ENCODE measurements at places on chromosomes 5 and 9.

DNA sequence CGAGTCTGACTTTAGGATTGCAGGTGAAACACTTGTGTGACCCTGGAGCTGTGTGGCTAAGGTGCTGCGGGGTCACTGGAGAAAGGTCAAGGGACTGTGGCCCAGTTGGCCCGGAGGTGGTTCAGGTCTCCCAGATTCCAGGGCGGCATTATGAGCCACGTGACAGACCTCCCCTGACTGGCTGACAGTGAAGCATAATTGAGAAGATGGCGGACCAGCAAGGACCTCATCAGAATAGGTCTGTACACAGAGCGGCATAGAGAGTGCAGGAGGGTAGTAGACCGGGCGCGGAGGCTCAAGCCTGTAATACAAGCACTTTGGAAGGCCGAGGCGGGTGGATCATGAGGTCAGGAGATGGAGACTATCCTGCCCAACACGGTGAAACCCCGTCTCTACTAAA is 815 bp upstream of the ODF2 start:
- DNase-seq = no peak

DNA sequence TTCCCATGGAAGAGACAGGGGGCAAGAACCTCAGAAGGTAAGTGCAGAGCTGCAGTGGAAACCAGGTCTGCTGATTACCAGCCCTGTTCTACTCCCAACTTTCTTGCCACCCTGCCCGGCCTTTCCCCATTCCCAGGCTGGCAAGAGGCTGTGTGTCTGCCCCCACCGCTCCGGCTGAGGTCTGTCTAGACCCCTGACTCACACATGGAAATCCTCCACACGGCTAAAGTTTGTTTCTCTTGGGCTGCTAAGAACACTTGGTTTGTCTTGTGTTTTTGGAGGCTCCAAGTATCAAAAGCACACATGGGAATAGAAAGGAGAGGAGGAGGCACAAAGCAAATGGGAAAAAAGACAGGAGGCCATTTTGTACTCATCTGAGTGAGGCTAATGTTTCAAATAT is 168.3 kb downstream of the GABBR2 start:
- no peak for DNase-seq

- no peak for DNase-seq
Observed at GRCh38 chr5:169701910-169702451, 64.9 kb downstream of the DOCK2 start.

GRCh38 chr9:112771359-112772214 is 21.0 kb downstream of the SNX30 start:
- peak; percentile 41 for DNase-seq

DNA sequence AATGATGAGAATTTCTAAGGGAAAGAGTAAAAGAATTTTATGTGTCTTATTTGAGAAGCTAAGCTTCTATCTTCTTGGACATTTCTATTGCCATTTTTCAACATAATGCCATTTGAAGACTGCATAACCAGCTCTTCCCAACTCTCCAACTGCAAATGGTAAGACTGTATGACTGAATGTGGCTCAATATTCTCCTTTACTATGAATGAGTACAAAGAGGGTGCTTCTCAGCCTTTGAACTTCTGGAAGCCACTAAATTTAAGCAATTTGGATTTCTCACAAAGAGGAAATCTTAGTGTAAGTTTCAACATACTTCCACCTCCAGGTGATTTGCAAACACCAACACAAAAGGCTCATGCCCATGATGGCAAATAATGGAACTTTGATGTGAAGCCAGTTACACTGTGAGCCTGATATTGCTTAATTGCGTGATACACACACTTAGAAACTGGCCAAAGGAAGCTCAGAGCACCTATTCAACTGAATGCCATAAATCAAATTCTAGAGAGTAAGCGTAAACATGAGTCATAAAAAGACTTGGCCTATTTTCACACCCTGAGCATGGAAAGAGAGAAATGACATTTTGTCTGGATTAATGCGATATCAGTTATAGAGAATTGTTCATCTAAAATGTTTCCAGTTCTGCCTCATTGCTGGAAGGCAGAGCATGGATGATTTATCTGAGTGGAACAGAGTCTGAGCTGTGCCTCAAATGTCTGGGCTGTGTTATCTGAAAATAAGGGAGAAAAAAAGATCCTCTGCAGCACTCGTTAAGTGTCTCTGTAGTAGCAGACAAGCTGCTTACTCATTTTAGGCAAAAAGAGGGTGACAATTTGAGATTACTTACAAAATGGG is 145.3 kb downstream of the PLK2 start:
- no peak for DNase-seq

GRCh38 chr5:39283231-39283818 is 64.0 kb upstream of the FYB1 start:
- peak; percentile 27 for DNase-seq

GRCh38 chr5:173050791-173051190 is 5.4 kb upstream of the CREBRF start:
- DNase-seq = no peak

- DNase-seq = no peak
Observed at GRCh38 chr5:91114658-91115057, 268.5 kb downstream of the ARRDC3 start.

DNA sequence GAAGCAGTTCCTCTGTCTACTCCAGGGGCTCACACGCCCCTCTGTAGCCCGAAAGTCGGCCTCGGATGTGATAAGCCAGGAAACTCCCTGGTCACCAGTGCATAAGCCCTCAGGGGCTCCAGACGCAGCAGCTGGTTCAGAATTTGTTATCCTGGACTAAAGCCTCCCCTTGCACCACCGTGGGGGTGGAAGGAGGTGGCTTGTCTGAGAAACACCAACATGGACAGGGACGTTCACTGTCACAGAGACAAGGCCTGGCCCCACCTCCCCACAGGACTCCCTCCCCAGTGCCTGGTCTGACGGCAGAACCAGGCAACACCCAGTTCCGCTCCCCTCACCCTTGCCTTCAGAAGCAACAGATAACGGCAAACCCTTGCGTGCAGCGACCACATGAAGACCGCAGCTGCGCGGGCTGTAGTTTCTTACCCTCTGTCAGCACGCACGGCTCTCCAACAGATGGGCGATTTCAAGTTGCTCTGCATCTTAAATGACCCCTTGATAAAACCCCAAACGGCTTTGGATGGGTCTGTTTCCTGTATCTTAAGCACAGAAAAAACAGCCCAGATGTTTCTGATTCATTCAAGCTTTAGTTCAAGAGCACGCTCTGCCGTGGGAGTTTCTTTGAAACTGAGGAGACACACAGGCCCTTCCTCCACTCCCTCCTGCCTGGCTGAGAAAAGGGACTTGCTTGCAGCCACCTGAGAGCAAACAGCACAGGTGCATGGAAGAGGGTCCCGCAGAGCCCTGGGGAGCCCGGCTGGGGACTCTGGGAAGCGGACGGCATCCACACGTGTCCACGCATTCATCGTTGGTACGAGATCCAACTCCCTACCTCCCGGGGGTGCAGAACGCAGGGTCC is 44.7 kb upstream of the NKD2 start:
- no peak for DNase-seq

DNA sequence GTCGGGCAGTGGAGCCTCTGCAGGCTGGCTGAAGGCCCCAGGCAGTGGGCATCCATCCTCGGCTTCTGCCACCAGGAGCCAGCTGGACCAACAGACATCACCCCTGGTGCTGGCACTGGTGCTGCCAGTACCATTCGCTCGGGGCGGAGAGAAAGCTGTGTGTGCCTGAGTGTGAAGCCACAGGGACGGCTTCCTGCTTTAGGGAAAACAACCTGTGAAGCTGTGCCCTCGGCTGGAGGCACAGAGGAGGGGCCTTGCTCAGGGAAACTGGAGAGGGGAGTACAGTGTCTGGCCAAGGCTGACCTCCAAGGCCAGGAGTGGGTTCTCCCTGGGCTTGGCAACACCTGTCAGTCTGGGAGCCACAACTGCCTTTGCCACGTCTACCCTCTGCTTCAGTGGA is 38.3 kb downstream of the NEK6 start:
- DNase-seq = no peak

DNA sequence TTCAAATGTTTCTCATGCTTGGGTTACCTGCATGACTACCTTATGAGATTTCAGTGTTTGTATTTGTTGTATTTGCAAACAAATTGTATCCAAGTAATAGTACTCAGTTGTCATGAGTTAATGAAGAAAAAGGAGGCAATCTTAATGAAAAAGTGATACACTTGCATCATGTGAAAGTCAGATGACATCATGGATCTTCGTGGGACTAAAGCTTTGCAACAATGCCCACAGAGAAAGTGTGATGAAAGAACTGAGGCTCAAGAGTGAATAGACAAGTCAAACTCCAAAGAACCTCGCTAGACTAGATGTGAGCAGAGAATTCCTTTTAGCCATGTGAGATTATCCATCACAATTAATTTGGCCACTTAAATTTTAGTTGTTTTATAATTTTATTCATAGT is 75.4 kb upstream of the ADRB2 start:
- DNase-seq = no peak

GRCh38 chr5:90015584-90016018 is 394.0 kb downstream of the CETN3 start:
- DNase-seq = no peak

GRCh38 chr9:108961151-108961550 is 27.0 kb downstream of the ABITRAM start:
- no peak for DNase-seq

DNA sequence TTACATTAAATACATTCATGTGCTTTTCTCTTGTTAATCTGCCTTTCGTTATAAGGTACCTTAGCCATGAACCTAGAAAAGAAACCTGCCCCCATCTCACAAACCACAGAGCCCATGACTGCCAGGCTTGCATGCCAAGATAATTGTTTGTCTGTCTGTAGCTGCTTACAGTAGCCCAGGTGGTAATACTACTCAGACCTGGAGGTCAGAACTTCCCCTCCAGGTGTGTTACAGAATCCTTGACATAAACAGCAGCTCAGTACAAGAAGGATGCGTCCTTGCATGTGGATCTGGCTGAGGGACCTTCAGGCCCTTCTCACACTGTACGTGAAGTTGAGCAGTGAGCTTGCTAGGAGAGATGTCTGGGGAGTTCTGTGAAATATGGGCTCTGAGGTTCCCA is 291.4 kb downstream of the CSNK1G3 start:
- DNase-seq = no peak

DNA sequence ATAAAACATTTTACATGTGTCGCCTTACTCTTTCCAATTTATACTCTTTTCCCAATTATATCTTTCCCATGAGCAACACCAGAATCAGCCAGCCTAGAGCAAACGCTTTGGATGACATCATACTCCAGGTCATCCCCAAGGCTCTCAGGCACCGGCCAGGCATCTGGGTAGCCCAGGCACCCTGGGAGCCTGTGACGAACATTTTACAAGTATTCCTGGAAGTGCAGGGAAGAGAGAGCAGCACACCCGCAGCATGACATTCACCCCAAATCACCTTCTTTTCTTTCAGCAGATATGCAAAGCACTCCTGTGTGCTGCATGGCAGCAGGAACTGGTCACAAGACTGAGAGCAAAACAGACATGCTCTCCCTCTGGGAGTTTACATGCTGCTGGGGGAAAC is 75.7 kb upstream of the SMIM23 start:
- no peak for DNase-seq

DNA sequence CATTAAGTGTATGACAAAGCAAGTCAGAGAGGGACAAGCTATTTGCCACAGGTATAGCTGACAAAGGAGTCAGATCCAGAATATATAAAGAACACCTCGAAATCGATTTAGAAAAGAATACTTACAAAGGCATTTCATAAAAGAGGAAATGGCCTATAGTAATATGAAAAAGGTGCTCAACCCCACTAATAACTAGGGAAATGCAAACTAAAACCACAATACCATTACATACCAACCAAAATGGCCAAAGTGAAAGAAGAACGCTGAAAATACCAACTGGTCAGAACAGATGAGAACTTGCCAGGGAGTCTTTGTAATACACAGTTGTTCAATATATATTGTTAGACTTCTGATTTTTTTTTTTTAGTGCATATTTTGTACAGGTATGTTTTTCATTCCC is 152.9 kb downstream of the CDC42SE2 start:
- peak; percentile 30 for DNase-seq

DNA sequence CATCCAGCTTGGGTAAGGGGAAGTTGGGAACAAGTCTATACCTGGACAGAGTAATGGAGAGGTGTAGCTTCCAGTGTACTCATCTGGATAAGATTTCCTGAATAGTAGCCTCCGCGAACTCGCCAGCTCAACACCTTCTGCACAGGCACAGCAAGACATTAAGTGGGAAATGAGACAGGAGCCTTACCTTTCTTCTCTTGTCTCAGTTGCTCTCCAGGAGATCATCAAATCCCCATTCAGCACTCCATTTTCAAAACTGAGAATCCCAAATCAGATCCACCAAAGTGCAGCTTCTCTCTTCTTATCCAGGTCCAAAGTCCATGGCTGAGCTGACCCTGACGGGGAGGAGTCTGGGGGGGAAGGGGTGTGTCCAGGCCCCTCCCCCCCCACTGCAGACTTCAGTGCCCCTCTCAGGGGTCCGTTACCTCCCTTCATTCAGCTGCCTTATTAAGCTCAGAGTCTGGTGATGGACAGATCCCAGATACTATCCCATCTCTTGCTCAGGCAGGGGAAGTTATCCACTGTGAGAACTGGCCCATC is 5.9 kb upstream of the MGAT1 start:
- DNase-seq = no peak

DNA sequence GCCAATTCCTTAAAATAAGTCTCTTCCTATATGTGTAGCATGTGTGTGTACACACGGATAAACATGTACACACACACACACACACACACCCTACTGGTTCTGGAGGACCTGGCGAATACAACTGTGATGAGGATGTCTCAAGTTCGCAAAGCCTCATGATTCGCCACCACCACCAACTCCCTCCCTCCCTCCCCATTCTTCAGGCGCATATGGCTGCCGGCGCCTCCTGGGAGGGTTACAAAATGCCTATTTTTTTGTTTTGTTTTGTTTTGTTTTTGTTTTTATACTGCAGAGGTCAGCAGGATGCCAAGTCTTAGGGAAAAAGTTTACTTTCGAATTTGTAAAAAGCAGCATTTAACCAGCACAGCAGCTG is 88.0 kb downstream of the DAP start:
- no peak for DNase-seq

- no peak for DNase-seq
Observed at GRCh38 chr5:82004511-82004910, 32.7 kb downstream of the ATG10 start.

- DNase-seq = no peak
Observed at GRCh38 chr9:33227741-33228140, 12.2 kb upstream of the SPINK4 start.

DNA sequence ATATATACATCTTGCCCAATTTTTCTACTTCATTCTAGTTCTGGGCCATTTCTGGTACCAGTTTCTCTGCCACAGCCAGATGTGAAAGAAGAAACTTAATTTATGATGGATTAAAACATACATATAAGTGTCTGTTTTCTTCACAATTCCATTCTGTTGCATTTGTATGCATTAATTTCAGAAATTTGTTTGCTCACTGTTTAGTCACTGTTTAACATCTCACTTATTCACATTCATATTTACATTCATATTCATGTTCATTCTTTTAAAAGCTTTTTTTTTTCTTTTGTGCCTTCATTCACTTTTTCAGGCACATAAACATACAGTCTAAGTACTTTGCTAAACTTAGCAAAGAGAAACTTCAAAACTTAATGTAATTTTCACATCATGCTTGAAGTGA is 684.0 kb upstream of the CDH9 start:
- DNase-seq = no peak

DNA sequence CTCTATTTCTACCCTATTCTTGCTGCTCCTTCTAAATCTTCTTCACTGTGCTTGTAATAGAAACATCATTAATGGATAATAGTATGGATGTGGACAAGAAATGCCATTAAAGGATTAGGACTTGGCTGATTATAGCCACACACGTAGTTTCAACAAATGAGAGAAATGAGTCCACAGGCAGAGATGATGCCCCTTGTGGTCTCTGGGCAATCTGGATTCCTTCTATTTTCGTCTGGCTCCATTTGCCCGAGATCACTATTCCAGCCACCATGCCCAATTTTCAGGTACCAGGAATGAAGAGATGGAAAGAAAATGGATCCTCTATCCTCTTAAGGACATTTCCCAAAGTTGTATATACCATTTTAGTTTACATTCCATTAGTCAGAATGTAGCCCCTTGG is 13.2 kb downstream of the VLDLR start:
- no peak for DNase-seq
